ENCODE measurements at places on chromosomes 2 and 18.
A peak's percentile ranks its signal among the peaks of the same experiment; 100 is the strongest.

- DNase-seq = no peak
Observed at GRCh38 chr18:32378705-32379104, 92.0 kb downstream of the GAREM1 start.

DNA sequence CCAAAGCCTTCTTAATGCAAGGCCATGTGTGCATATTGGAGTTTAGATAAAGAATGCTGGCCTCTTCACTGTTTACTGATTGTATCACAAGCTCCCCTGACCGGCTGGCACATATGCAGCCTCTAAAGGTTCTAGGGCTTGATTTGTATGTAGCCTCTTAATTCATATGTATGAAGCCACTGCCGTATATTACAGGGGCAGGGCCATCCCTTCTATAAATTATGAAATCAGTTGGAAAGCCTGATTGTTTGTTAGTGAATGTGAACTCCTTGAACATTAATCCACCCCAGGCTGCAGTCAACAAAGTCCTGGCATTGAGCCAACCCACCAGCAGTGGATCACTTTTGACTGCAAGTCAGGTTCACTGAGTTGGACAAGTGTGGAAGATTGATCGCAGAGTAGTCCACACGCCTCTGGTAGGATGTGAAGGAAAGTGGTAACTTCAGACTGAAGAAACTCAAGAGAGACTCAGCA, 61.6 kb upstream of the PARD3B start:
- no peak for DNase-seq

- DNase-seq = no peak
Observed at GRCh38 chr2:102238039-102238756, 51.4 kb downstream of the IL1RL2 start.

DNA sequence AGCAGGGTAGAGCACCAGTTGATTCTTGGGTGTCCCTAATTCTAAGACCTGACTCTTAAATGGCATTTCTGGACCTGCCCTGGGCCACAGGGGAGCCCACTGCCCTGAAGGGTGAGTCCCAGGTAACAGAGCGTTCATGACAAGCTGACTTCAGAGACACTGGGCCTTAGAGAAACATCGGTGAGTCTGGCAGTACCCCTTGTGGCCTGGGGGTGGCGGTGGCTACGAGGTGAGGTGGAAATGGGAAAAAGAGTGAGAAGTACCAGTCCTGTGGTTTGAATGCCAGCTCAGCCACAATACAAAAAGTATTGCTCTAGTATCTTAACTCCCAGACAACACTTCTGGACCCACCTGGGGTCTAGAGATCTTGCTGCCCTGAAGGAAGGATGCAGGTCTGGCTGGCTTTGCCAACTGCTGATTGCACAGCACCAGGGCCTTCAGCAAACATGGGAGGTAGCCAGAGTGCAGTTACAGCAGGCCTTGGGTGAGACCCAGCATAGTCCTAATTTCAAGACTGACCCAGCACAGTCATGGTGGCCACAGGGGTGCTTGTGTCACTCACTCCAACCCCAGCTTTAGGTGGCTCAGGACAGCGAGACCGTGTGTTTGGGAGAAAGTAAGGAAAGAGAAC, 44.5 kb downstream of the USP34 start:
- peak; percentile 40 for DNase-seq

DNA sequence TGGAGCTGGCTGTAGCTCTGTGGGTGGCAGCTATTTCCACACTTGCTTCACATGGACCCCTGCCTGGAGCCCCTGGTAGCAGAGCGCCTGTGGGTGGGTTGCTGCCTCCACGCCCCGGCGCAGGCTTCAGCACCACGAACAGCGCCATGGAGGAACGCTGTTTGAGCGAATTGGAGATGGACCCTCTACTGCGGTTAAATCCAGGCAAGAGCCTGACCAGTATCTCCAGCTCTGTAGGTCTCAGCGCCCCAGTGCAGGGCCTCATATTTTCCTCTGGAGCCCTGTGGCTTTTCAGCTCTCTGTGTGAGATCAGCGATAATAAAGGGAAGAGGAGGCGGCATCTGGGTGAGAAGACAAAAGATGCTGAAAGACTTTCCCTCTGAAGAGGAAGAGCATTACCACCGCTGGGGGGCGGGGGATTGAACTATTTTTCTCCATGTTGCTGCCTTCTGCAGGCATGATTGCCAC, 12.0 kb downstream of the ONECUT2 start:
- DNase-seq = no peak

GRCh38 chr18:72104851-72105250, 439.3 kb downstream of the CBLN2 start:
- no peak for DNase-seq

GRCh38 chr2:25497918-25498407, 156.2 kb upstream of the DNMT3A start:
- DNase-seq = no peak

GRCh38 chr2:175880-176820, 87.7 kb downstream of the SH3YL1 start:
- DNase-seq = no peak

DNA sequence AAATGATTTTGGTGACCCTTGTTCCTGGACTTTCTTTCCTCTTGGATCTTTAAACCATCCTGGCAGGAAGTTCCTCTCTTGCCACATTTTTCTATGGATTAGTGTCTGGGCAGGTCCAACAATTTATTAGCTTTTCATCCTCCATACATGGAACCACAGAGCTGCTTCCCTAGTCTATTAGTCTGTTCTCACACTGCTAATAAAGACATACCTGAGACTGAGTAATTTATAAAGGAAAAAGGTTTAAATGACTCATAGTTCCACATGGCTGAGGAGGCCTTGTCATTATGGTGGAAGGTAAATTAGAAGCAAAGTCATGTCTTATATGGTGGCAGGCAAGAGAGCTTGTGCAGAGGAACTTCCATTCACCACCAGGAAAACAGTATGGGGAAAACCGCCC, 122.9 kb downstream of the DDX1 start:
- no peak for DNase-seq

DNA sequence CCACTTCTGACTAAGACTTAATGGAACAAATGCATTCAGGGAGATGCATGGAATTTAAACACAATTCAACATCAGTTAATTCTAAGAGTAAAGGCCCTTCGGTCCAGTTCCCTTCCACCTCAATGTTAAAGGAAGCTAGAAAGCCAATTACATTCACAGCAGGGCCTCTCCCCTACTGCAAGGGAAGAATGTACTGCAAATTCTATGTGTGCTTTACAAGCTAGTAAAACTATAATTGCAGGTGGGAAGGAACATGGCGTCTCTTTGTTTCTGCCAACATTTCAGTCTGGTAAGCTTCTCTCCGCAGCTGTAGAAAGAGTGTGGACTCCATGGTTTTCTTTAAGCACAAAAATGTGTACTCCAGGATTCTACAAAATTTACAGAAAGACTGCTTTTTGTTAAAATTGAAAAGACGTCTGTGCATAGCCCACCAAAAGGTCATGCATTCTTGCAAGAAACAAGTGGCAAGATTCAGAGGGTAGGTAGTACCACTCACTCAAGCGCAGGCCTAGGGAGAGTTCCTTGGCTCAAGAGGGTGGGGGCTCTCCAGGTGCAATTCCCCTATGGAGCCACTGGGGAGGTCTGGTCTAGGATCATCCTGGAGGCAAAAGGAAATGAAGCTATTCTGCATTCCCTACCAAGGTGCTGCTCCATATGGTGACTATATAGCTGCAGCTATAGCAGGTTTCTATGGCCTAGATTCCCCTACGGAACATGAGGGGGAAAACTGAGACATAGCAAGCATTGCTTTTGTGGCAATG, 127.0 kb upstream of the FZD5 start:
- DNase-seq = no peak

- no peak for DNase-seq
Observed at GRCh38 chr2:214117054-214117453, 293.8 kb upstream of the VWC2L start.

- no peak for DNase-seq
Observed at GRCh38 chr2:29347774-29348461, 232.7 kb downstream of the CLIP4 start.

DNA sequence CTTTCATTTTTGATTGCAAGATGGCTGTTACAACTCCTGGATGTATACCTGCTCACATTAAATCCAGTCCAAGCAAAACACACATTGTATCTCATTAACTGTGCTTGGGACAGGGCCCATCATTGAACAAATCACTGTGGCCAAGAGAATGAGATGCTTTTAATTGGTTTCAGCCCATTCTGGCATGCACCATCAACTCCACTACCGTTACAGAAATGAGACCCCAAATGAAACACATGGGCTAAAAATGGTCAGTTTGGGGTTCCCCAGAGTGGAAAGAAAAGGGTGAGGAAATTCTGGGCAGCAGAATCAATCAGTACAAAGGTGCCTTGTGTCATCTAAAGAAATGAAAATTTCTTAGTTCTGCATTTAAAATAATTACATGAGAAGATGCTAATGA, 52.7 kb downstream of the FAM171B start:
- no peak for DNase-seq

- DNase-seq = no peak
Observed at GRCh38 chr2:160358046-160358445, 135.6 kb downstream of the RBMS1 start.

DNA sequence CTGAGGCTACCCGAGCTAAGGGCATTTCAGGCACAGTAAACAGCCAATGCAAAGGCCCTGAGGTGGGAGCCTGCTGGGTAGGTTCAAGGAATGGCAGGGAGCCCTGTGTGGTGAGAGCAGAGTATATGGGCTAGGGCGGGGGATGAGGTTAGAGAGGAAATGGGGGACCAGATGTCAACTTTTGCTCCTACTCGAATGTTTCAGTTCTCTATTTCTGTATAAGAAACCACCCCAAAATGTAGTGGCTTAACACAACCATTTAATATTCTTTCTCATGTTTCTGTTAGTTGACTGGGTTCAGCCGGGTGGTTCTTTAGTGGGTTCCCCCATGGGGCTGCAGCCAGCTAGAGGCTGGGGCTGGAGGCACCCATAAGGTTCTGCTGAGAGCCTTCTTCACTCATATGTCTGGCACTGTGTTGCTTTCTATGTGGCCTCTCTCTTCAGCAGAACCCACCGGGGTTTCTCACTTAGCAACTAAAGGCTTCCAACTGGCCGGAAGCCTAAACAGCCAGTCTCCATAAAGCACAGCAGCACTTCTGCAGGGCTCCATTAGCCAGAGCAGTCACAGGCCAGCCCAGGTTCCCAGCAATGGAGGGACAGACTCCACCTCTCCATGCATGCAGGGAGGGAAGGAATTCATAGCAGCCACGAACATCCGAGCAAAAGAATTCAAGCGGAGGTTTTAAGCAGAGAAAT, 5.6 kb upstream of the ATOH8 start:
- no peak for DNase-seq

DNA sequence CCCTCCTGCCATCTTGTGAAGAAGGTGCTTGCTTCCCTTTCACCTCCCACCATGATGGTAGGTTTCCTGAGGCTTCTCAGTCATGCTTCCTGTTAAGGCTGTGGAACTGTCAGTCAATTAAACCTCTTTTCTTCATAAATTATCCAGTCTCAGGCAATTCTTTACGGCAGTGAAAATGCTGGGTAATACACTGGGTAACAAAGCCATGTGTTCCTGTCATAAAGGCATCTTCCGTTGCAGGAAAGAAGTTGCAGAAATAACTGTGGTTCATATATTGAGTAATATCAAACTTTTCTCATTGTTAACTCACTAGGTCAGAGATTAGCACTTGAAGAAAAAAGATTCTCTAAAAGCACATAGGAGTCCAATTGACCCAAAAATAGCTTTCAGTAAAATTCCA, 163.9 kb upstream of the HNMT start:
- no peak for DNase-seq

DNA sequence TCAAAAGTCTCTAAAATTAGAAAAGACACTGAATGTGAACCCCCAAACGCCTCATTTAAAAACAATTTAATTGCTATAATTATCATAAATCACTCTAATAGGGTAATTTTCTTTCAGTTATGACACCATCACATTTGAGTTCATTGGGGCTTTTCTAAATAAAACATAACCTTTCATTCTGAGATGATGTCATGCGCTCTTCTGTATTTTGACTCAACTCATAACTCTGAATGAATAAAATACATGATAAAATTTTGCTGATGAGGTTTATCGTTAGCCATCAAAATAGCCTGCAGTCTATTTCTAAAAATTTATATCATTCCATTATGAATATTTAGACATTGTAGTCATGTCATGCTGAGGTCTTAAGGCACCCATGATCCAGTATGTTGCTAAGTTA, 1099.7 kb downstream of the SUCLG1 start:
- no peak for DNase-seq

DNA sequence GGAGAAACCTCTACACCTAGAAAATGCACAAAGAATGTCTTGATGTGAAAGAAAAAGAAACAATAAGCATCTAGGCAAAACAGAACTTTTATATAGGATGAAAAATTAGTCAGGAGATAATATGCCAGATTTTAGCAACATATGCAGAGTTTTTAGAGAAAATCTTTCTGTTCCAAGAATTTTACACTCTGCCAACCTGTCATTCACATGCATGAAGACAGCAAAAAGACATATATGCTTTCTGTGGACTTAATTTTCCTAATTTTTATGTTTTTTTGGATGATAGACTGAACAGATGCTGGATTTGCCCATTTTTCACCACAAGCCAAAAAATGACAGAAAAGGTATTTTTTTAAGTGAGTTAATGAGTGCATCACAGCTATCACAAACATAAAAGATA, 637.3 kb downstream of the TRIB2 start:
- no peak for DNase-seq

DNA sequence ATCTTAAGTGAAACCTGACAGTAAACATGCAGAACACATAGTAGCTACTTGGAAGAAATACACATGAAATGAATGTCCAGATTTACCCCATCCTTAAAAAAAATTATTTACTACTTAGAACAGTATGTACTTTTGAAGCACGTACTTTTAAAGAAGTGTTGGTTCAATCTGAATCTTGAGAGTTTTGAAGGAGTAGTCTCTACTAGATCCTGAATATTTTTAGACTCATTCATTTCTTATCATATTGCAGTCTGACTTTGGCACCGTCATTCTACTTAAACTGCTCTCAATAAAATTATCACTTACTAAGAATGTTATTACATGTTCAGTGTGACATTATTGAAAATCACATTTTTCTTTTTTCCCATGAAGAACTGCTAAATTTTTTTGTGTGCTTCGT, 187.8 kb downstream of the DPP4 start:
- DNase-seq = no peak

DNA sequence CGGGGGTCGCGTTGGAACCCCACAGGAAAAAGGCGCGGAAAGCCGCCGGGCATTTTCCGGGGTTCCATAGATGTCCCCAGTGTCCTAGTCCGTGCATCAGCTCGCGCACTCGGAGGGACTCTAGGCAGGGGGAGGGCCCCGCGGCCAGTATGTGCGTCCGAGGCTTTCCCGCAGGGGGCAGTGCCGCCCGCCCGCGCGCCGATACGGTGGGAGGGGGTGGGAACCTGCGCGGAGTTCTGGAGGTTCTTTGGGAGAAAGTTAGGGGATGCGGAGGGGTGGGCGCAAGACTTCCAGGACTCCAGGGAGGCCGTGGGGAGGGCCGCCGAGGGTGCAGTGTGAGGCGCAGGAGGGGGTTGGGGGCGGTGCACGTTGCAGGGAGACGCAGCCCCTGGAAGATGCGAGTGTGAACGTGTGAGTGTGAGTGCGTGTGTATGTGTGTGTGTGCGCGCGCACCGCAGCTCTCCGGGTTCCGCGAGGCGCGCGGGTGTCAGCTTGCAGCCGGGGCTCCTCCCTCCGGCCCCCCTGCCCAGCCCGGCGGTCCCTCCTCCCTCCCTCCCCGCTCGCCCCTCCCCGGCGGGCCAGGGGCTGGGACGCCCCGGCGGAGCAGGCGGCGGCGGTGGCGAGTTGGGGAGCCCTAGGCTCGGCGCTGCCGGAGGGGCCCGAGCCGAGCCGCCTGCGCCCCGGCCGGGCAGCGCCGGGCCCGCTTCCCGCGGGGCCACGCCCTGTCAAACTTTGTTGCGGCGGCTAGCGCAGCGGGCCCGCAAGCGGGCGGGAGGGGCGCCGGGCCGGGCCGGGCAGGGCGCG, at the start of gene TCF7L1:
TCF7L1 (plus strand) TSS at position 559 of the 804 bp plus-strand sequence. CDS start 293 bp downstream, outside the sequence.
- DNase-seq = no peak

- DNase-seq = no peak
Observed at GRCh38 chr2:71943238-71944182, 204.2 kb downstream of the CYP26B1 start.
